ENCODE measurements at places on chromosomes 13 and 19.
A peak's percentile ranks its signal among the peaks of the same experiment; 100 is the strongest.

DNA sequence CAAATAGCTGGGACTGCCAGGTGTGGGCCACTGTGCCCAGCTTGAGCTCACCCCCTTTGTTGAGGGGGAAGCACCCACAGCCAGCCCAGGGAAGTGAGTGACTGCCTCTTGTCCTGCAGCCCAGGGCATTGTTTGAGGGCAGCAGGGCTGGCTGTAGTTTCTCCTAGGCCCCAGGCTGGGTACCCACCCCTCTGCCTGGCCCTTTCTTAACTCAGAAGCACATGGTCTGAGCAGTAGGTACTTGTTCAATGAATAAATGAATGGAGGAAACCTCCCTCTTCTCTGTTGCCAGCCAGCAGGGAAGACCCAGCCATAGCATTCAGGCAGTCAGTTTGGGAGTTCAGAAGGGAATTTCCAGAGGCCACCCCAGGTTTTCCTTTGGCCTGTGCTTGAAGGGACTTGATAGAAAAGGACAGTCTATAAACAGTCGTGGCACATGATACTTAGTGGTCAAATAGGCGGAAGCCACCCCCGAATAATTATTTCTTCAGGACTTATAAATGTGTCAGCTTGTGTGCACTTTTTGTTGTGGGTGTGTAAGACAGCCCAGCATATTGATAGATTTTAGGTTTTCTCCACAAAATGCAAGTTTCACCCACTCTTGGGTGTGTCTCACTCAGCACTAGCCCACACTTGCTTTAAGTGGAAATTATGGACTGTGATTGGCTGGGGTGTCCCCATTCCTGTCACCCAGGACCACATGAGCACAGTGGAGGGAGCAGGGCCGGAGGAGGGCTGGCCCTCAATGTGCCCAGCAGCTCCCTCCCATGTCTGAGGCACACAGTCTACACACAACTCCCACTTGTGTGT is 33.1 kb downstream of the GATAD2A start:
- H3K27ac ChIP-seq: no peak overlapping the region
- H3K36me3 ChIP-seq: no peaks in the 10 kb centered on the region
- H3K27me3 ChIP-seq: no peaks in the 10 kb centered on the region
- H3K4me1 ChIP-seq: peaks cover 6% of the 10 kb centered on the region
- H3K4me3 ChIP-seq: no peak overlapping the region
- DNase-seq: no peak

DNA sequence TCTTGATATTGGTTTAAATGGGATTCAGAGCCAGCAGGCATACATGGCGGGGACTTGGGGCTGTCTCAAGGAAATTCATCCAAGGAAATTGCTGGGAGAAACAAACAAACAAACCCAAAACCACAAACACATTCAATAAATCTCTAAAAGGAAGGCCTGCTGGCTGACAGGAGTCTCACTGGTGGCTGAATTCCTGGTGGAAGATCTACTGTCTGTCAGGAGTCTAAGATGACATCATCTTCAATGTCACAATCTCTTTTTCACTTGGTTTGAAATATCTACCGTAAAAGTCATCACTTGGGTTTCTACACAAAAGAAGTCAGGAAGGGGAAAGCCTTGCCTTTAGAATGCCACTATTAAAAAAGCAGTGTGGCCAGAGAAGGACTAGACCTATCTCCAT is 87.9 kb downstream of the KLF5 start:
- H3K36me3 ChIP-seq: no peaks in the 10 kb centered on the region
- no peak overlapping the region for H3K27ac ChIP-seq
- no peak overlapping the region for H3K4me3 ChIP-seq
- H3K4me1 ChIP-seq: no peaks in the 10 kb centered on the region
- DNase-seq: no peak
- no peaks in the 10 kb centered on the region for H3K27me3 ChIP-seq

- no peaks in the 10 kb centered on the region for H3K27me3 ChIP-seq
- peaks cover 31% of the 10 kb centered on the region for H3K4me1 ChIP-seq
- no peaks in the 10 kb centered on the region for H3K36me3 ChIP-seq
- H3K4me3 ChIP-seq: no peak overlapping the region
- no peak for DNase-seq
Measured at GRCh38 chr13:51816604-51817249, 12.8 kb upstream of the DHRS12 start.

GRCh38 chr13:49444524-49445395 is 686 bp downstream of the SETDB2 start:
- H3K36me3 ChIP-seq: no peaks in the 10 kb centered on the region
- peak; percentile 39 for DNase-seq
- no peaks in the 10 kb centered on the region for H3K4me1 ChIP-seq
- H3K4me3 ChIP-seq: peak overlapping the region; percentile 76
- H3K27me3 ChIP-seq: no peaks in the 10 kb centered on the region
- H3K27ac ChIP-seq: peak overlapping the region; percentile 81

DNA sequence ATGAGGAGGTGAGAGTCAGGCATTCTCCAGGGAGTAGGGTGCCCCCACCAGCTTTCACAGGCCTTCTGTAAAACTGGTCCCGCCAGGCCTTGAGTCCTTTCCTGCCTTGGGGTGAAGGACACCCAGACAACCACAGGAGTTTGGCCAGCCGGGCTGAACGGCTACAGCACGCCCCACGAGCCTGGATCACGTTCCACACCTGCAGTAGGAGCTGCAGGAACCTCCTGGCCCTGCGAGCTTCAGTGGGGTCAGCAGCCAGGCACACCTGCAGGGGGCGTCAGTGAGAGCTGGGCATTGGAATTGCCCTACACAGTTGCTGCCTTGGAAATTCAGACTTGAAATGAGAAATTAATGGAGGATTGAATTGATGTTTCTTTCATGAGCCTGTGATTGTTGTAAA is 45.7 kb downstream of the COL4A2 start:
- H3K27ac ChIP-seq: no peak overlapping the region
- no peaks in the 10 kb centered on the region for H3K36me3 ChIP-seq
- peak; percentile 72 for DNase-seq
- peaks cover 28% of the 10 kb centered on the region for H3K4me1 ChIP-seq
- H3K27me3 ChIP-seq: no peaks in the 10 kb centered on the region
- no peak overlapping the region for H3K4me3 ChIP-seq

All from GM23338 (cell line).